ENCODE measurements at places on chromosomes 3 and 15.

- DNase-seq: no peak
Observed at GRCh38 chr15:45670511-45670910, 35.7 kb downstream of the SQOR start.

GRCh38 chr15:59168536-59168935 lies 38.1 kb upstream of the LDHAL6B start:
- DNase-seq: no peak

DNA sequence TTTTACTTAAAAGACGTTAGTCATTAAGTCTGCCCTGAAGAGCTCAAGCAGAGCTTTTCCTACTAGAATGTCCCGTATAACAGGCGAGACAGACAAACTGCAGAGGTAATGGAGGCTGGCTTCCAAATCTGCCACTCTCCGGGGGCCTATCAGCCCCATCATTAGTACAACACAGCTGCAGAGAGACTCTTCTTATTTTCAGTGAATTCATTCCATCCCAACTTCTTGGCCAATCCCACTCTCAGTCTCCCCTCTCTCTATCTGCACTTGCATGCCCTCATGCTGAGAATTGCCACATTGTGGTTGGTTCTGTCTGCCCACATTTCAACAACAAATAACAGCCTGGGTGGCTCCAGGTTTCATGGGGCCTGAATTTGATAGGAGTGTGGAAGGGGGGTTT lies 412.7 kb downstream of the ERC2 start:
- DNase-seq: no peak

DNA sequence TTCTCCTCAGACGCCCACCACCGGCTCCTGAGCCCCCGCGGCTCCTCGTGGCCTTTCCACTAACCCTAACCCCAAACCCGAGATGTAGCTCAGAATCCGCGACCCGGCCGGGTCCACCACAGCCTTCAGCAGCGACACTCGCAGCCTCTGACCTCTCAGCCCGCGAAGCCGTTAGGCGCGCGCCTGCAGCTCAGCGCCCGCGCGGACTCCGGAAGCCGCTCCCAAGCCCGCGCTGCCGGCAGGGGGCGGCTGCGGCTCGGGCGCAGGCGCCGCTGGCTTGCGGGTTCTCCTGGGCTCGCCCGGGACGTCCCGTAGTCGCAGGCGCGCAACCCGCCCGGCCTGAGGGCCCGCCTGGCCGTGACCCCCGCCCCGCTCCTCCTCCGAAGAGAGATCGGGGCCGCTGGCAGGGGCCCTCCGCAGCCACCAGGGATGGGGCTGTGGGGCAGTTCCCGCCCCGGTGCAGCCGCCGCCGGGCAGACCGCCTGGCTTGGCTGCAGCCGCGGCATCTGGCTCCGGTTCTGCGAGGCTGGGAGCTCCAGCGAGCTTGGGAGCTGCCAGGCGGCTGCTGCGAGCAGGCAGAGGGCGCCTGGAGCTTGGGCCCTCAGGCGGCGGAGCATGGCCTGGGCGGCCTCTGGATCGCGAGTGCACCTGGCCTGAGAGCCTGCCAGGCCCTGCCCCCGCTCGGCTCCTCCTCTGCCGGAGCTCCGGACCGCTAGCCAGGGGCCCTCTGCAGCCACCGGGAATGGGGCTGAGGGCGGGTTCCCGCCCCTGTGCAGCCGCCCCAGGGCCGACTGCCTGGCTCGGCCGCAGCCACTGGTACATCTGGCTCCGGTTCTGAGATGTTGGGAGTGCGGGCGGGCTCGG lies 120.7 kb downstream of the LMLN start:
- peak; percentile 86 for DNase-seq

GRCh38 chr15:50134524-50135024 lies 15.5 kb upstream of the ATP8B4 start:
- DNase-seq: no peak

GRCh38 chr3:24157106-24157505 lies 212.0 kb downstream of the NR1D2 start:
- no peak for DNase-seq

DNA sequence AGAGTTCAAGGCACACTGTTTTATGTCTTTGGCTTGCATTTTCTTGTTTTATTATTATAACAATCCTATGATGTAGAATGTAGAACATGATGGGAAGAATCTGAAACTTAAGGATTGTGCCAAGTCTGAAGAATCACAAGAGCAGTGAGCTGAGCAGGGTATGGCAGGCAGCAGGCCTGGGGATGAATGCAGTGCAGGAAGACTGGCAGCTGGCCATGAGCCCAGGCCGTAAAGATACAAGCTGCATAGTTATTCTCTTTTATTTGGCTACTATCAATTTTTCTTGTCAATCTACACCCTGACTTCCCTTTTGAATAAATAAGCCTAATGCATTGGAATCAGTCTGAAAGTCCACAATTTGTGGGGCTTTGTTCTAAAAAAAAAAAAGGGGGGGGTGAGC lies 89.6 kb upstream of the ARPP21 start:
- DNase-seq: no peak

DNA sequence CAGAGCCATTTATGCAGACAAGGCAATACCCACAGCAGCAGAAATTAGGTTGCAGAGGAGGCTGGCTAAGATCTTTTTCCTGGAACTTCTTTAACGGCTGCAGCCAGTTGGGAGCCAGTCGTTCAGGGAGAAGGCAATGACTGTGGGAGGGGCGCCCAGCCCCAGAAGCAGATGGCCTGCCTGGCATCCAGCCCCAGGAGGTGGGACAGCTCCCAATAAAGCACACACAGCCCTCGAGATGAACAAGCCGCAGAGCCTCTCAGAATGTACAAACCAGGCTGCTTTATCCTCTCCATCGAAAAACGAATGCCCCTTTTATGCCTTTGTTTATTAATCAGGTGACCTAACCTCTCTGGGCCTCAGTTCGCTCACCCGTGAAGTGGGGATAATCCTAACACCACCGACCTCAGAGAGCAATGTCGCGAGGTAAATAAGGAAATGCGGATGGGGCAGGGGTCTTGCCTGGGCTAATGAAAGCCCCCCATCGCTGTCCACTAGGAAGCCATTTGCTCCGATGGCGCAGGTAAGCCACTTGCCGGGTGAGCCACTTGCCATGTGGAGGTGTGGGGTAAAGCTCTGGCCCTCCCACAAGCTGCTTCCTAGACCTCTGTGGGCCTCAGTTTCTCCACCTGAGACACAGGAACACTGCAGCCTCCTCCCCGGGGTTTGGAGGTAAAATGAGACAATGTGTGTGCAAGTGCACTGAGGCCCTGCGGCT lies 35.8 kb downstream of the MGLL start:
- no peak for DNase-seq

DNA sequence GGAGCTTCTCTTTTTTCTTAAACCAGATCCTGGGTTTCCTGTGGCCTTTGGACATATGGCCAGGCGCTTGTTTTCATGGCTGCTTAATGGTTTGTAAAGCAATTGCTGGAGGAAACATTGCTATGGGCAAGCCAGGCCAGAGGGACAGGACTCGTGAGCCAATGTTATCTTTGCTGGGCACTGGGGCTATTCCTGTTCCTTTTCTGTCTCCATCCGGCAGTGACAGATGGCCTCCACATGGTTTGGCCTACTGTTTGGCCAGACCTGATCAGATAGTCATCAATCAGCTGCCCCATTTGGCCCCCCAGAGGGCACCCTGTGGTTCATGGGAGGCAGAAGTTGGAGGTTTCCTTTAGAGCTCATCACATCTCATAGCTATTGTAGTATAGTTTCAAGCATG lies 326.1 kb upstream of the ROPN1 start:
- DNase-seq: no peak

- DNase-seq: no peak
Observed at GRCh38 chr3:139538733-139539132, 809 bp downstream of the RBP1 start.

GRCh38 chr3:23807424-23808015 lies 1.8 kb downstream of the UBE2E1 start:
- DNase-seq: no peak

DNA sequence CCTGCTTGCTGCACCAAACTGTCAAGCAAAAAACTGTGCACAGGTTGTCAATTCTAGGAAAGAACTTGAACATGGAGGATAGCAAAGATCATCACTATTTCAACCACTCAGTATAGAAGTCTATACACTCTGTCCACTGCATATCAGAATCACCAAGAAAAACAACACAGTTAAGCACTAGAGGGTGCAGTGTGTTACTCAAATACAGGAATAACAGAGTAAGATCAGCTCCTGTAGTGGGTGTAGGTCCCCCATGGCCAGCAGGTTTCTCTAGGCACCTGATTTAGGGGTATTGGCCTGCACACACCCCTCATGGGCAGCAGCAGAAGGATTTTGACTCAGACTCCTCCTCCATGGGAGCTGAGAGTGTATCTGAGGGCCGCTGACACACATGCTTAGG lies 464.1 kb downstream of the EPHA6 start:
- no peak for DNase-seq

DNA sequence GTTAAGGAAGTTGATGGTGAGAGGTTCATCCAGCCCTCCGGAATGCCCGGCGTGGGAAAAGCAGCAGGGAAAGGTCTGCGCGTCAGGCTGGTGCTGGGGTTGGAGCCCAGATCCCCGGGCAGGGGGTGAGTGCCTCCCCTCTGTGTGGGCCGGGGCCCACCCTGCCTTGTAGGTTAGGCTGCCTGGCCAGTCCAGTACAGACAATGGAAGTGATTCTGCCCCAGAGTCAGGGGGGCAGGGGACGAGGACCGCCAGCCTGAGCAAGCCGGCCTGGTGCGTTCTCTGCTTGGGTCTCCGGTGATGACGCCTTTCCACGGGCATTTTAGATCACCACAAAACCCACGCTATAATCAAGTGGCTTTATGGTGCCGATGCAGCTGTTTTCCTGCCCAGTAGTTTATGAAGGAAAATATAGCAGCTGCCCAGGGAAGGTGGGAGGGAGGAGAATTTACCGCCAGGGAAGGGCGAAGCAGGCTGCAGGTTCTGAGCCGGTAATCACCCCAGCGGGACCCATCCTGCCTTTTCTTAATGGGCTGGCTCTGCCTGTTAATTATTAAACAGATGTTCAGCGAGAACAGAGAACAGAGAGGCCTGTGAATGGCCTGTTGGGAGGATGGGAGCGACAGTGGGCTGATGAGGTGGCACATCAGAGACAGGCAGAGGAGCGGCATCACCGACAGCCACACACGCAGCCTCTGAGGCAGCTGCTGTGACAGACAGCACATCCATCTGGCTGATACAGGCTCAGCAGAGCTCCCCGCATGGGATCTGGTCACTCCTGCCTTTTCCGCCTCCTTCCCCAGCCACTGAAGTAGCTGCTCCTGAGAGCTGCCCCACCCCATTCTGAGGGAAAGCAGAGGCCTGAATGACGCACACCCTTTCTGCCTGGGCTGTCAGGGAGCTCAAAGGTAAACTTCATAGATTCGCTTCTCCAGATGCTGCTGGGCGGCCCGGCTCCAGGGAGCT lies 35.2 kb downstream of the BDH1 start:
- peak; percentile 37 for DNase-seq

DNA sequence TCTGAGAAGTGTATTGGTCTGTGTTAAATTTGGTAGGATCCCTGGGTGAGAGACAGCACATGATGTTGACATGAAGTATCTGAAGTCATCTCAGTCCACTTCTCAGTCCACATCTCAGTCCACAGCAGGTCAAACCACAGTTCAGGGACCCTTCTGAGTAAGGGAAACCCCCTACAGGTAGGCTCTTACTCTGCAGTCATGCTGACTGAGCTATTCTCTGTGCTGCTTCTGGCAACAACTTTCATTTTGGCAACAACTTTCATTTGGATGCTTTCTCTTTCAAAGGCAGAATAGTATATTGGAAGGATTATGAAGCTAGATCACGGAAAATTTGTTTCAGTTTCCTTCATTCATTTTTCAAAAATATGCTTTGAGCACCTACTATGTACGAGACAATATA lies 178.2 kb upstream of the GOLIM4 start:
- no peak for DNase-seq

DNA sequence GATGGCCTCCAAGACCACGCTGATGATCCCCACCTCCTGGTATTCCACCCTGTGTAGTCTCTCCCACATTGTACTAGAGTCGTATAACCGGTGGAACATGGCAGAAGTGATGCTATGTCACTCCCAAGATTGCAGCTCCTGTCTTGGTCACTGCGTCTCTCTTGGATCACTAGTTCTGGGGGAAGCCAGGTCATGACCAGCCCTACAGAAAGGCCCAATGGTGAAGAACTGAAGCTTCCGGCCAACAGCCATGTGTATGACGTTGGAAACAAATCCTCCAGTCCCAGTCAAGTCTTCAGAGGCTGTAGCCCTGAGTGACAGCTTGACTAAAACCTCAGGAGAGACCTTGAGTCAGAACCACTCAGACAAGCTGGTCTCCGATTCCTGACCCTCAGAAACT lies 61.9 kb upstream of the FNDC3B start:
- no peak for DNase-seq

DNA sequence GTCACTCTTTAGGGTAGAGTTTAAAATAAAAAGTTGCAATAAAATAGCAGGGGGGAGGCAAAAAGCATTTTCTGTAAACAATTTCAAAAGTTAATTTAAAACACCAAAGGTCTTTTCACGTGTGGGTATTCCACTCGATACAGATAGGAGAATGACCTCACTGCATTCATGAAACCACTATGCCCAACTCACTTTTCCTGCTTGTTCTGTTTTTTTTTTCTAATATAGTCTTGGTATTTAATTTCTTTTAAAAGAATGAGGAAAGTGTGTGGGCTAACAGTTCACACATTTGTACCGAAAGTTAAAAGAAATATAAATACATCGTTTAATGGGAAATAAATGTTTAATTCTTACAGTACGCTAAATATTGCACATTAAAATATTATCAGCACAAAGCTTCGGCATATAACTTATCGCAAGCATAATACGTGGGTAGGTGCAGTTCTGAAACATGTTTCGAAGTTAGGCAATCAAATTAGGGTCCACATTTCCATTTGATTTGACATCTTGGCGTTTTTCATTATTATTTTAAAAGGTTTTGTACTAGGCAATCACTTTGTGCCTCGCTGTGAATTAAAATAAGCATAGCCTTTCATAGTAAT lies 41.4 kb downstream of the VGLL4 start:
- DNase-seq: no peak

DNA sequence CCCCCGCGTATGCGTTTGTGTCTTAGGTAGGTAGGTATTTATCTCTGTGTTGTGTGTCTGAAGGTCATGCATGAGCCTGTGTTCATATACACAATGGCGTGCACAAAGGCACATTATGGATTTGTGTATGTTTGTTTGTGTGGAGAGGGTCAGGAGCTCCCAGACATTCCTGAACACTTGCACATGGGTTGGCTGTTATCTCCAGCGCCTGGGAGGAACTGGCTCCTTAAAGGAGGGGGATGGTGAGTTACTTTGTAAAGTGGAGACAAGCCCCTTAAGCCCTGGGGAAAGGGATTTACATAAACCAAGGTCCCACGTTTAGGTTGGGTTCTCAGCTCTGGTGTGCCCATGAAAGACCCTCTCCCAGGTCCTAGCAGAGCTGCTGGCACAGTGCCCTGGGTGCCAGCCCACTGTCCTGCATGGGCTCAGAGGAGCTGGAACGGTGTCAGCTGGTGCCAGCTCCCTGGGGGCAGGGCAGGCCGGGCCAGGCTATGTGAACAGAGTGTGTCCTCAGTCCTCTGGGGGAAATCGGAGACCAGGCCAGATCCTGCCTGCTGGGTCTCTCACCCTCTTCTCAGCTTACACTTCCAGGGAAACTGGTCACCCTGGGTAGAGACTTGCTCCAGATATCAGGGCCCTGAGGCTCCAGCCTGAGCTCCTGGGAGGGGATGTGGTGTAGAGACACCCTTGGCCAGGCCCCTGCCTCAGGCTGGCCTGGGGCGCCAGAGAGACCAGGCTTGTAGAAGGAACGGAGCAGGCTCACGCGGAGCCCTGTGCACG lies 25.1 kb downstream of the SNX33 start:
- no peak for DNase-seq

GRCh38 chr3:194572143-194572789 lies 61.0 kb downstream of the TMEM44 start:
- DNase-seq: no peak
